Osteoblast (primary cell): ENCODE measurements at places on chromosomes 1 and 21.

DNA sequence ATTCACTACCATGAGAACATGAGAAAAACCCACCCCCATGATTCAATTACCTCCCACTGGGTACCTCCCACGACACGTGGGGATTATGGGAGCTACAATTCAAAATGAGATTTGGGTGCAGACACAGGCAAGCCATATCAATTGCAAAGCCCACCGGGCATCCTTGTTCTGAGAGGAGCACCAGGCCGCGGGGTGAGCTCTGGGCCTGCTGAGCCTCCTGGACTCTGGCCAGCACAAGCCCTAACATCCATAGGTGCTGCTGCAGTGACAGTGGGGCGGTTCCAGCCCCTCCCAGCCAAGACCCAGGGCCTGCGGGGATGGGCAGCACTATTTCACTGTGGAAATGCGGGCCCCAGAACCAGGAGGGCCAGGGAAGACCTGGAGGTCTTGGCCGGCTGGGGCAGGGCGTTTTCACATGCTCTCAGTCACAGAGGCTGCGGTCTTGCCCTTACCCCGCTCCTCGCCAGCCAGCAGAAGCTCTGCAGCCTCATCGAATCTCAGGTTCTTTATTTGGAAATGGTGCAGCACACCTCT lies 103.8 kb downstream of the PCBP3 start:
- no peak for DNase-seq

DNA sequence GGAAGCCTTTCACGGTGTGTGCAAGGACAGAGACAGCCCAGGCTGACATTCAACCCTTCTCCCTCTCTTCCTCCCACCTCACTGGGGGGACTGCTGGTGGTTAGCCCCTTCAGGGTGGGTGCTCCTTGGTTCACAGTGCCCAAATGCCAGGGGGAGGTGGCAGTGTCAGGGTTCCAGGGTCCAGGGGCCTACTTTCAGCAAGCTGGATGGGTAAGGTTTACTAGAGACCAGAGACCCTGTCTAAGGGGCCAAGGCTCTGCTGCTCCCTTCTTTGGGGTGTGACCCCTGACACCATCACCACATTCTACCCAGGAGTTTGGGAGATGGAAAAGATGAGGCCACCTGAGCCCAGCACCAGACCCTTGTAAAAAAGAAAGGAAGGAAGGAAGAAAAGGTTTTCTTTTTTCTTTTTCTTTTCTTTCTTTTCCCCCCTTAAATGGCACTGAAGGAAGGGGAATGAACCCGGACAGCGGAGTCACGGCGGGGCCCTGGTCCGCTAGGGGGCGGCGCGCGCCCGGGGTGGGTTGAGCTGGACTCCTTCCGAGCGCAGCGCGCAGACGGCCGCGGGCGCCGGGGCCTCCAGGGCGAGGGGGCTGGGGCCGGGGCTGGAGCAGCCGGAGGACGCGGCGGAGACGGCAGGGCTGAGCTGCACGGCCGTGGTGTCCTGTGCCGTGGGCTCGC lies 18.8 kb downstream of the KNCN start:
- DNase-seq, result peak; percentile 99

DNA sequence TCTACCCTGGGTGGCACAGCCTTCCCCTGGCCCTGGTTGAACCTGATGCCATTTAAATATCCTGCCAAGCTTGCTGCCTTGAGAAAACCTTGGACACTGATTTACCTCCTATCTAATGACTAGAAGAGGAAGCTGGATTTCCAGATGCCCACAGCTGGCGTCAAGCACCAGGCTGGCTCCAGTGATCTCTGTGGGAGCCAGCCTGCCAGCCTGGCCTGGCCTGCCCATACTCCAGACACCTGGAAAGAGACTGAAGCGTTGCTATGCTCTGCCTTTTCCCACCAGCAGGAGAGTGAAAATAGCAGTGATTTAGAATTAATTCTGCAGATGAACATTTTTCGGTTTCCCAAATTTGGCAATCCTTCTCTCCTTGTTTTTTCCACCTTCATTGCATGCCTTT lies 11.5 kb upstream of the EIF4G3 start:
- peak; percentile 4 for DNase-seq

- DNase-seq, result no peak
Observed at GRCh38 chr21:46031484-46031883, 49.9 kb downstream of the COL6A1 start.

DNA sequence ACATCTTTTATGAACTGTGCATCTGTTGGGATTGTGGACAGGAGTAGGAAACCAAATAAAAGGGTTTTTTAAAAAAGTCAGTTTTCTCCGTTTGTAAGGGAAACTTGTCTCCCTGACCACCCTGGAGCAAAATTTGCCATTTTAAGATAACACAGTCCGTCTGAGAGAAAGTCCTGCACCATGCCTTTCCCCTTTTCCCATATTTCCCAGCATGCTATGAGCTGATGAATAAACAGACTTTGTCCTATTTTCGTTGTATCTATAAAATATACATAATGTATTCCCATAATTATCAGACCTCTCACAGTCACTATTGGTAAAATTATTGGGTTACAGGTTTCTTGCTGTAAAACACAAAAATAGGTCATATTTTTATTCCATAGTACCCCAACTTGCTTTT lies 1.7 kb upstream of the AKT3 start:
- DNase-seq, result no peak
